ENCODE measurements at places on chromosomes 11 and 22.

- no peak for DNase-seq
Observed at GRCh38 chr22:30969532-30970355, 679 bp downstream of the TUG1 start.

- no peak for DNase-seq
Observed at GRCh38 chr11:13214276-13214675, 63.3 kb upstream of the BMAL1 start.

GRCh38 chr22:43343262-43343669 is at the start of gene SCUBE1:
TSS of gene SCUBE1 (minus strand) at chr22:43343372. CDS start at chr22:43343261, 111 bp downstream.
- no peak for DNase-seq

- DNase-seq, result no peak
Observed at GRCh38 chr11:87223816-87224215, 186.1 kb downstream of the TMEM135 start.

DNA sequence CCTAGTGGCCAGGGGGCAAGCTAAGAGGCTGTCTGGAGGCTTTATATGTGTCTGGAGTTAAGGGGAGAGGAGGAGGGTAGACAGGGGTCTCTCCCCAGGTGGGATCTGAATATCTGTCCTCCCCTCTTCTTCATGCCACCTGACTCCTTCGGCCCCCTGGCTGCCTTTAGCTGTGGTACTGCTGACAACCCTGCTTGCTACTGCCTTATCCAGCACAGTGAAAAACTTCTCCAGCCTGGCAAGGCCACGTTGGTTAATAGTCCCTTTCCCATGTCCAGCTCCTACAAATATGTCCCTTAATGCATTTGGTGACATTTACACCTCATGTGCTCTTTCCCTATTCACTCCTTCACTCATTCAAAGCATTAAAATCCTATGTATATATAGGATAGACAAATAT is 42.4 kb upstream of the NNMT start:
- DNase-seq, result no peak
